ENCODE measurements at places on chromosomes 7 and 10. TPM values are rescaled to one million over a fixed set of nuclear protein-coding genes. Genes with fewer than 3 reads are reported as not detected.

CCDC71L gene
- polyA plus RNA-seq, result 47.6 TPM

ACSL5 gene
- polyA plus RNA-seq, result 46.1 TPM

ANKRD2 gene
- 1.2 TPM for polyA plus RNA-seq

SPDYE8 gene
- not detected for polyA plus RNA-seq

ABCC2 gene
- polyA plus RNA-seq, result 0.82 TPM

ACHE gene
- 6.2 TPM for polyA plus RNA-seq

FRA10AC1 gene
- 4.3 TPM for polyA plus RNA-seq

POLR2J2 gene
- polyA plus RNA-seq, result 1.3 TPM

PTEN gene
- polyA plus RNA-seq, result 36.3 TPM

ARHGAP21 gene
- 19.9 TPM for polyA plus RNA-seq

RGR gene
- polyA plus RNA-seq, result 0.65 TPM

RNF148 gene
- 0.10 TPM for polyA plus RNA-seq

C10orf105 gene
- polyA plus RNA-seq, result 0.34 TPM

HPSE2 gene
- polyA plus RNA-seq, result 0.32 TPM

SORCS1 gene
- polyA plus RNA-seq, result 0.04 TPM

OR6V1 gene
- polyA plus RNA-seq, result not detected

ASL gene
- polyA plus RNA-seq, result 56.4 TPM

PLAC9 gene
- 11.8 TPM for polyA plus RNA-seq

CREB3L2 gene
- 13.7 TPM for polyA plus RNA-seq

UBE2D4 gene
- 22.4 TPM for polyA plus RNA-seq

Measured in lung (tissue), 17 donors.